ENCODE measurements at places on chromosomes 13 and 19.

GRCh38 chr19:13260883-13261653 lies 110.9 kb downstream of the IER2 start:
- DNase-seq, result no peak

- DNase-seq, result no peak
These were observed 30.8 kb upstream of the LRCH1 start for GRCh38 chr13:46521921-46522747.

GRCh38 chr19:44908836-44909261 lies 3.3 kb downstream of the APOE start:
- no peak for DNase-seq

- no peak for DNase-seq
These were observed 20.4 kb upstream of the IFT88 start for GRCh38 chr13:20546556-20546955.
